ENCODE measurements at places on chromosomes 6 and 20.

- no peak for DNase-seq
Measured at GRCh38 chr6:127341471-127342202, 1.8 kb downstream of the ECHDC1 start.

DNA sequence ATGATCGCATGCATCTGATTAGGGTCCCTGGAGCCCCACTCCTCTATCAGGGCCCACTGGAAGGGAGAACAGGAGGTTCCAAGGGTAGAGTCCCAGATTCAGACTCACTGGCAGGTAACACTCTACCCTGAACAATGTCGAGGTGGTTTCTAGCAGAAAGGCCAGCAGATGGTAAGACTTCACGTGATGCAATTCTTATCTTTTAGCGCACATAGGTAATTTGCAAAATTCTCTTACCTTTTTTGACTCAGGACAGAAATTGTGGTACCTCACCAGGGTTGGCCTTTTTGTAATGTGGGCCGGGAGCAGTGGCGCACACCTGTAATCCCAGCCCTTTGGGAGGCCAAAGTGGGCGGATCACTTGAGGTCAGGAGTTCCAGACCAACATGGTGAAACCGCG, 228.1 kb upstream of the JARID2 start:
- no peak for DNase-seq

DNA sequence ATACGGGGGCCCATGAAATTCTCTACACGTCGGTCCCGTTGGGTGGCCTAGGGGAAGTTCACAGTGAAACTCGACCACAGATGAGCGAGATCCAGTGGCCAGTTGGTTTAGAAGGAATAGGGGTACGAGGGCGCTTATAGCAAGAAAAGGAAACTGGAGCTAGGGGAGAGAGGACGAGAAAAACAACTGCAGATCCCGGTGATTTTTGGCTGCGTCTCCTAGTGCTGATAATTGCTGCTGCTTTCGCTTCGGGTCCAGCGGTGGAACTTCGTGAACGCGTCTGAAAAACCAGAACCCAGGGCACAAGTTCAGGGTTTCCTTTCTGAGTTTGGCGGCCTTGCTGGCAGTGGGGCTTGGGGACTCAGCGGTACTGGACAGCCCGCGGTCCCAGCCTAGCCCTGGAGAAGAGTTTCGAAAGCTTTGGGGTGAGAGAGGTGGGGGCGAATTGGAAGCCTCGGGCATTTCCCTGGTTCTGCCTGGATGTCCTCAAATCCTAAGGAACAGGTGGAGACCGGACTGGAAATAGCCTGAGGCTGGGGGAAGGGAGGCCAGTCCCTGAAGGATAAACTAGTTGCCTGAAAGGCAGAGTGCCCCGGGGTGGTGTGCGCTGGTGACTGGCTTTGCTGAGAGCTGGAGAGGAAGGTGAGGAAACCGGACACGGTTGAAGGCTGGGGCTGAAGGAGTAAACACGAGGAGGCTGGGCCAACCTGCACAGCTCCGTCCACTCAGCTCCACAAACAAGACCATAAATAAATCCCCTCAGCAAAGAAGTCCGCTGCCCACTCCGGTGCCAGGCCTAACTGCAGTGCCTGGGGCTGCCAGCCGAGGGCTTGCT, 793 bp downstream of the GMPR start:
- DNase-seq = no peak

GRCh38 chr20:20414640-20415220, 46.8 kb downstream of the INSM1 start:
- no peak for DNase-seq

- DNase-seq = peak; percentile 54
Measured at GRCh38 chr6:44221291-44221960, 2.0 kb upstream of the SLC29A1 start.

- peak; percentile 71 for DNase-seq
Measured at GRCh38 chr6:136643850-136644596, 93.8 kb upstream of the MAP7 start.

GRCh38 chr6:5443491-5443890, 182.2 kb downstream of the FARS2 start:
- DNase-seq = no peak

GRCh38 chr6:2764610-2765165, 505 bp upstream of the WRNIP1 start:
- peak; percentile 34 for DNase-seq

GRCh38 chr20:35776513-35777101, 4.8 kb downstream of the PHF20 start:
- DNase-seq = no peak

GRCh38 chr20:57526885-57527460, 2.0 kb upstream of the CTCFL start:
- no peak for DNase-seq

DNA sequence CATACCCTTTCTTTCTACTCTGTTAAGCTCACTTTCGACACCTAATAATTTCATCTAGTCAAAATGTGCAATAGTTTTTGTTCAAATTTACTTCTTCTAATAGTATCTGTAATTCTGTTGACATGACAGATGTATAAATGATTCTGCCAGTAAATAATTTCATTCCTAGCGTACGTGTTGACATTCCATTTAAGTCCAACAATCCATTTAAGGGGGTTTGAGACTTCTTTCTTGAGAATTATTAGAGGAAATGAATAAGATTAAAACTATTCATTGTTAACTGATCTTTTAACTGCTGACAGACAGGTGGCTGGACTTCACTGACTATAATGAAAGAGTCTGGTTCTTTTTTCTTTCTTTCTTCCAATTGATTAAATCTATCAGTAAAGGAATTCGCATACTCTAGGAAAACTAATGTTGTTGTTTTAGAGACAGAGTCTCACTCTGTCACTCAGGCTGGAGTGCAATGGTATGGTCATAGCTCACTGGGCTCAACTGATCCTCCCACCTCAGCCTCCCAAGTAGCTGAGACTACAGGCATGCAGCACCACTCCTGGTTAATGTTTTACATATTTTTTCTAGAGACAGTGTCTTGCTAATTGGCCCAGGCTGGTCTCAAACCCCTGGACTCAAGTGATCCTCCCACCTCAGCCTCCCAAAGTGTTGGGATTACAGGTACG, 55.9 kb downstream of the MAP3K5 start:
- DNase-seq = no peak

GRCh38 chr6:83430611-83431544, at the start of gene ME1:
Gene ME1 (minus strand): TSS chr6:83431051. CDS start chr6:83430954, 97 bp downstream.
- peak; percentile 4 for DNase-seq

GRCh38 chr6:55654445-55654844, 75.5 kb upstream of the HMGCLL1 start:
- no peak for DNase-seq

DNA sequence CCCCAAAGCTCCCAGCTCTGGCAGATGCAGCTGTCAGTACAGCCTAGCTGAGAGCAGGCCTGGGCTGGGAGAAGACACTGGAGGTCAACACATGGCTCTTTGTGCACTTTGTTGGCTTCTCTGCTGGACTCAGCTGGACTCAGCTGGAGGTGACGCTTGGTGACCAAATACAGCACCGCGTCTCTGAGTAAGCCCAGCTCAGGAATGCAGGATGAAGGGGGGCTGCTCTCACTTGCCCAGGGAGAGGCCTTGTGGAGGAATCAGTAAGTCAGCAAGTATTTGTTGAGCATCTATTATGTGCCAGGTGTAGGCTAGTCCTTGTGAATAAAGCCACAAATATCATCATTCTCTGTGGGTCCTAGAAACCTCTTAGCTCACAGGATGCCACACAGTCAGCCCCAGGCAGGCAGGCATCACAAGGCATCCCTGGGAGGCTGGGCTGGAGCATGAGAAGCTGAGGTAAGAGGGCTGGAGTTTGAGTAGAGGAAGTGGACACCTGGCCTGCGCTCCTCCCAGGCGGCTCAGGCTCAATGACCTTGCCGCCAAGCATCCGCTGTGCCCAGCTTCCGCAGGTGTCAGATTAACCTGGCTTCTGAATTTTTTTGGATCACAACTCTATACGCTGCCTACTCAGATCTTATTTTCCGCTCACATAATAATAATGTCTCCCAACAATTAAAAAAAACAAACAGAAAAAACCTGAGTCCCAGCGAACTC, 95.4 kb downstream of the TMEM170B start:
- DNase-seq = no peak

- no peak for DNase-seq
Measured at GRCh38 chr6:151757506-151757955, 50.0 kb upstream of the ESR1 start.

DNA sequence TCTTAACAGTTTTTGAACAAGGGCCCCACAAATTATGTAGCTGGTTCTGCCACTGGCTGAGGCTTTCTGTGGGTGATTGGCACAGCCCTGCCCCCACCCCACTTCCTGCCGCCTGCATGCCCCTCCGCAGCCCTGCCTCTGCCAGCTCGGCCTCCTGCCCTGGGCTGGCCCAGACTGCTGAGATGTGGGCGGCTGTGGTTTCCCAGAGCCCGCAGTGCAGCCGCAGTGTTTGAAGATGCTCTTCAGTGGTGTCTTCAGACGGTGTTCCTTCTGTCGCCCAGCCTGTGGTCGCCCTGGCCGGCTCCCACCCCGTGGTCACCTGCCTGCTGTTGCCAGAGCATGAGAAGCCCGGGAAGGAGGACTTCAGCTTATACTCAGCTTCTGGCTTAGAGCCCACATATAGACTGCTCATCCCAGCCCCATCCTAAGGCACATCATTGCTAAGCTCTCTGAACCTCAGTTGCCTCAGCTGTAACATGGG, 154.3 kb downstream of the VEGFA start:
- peak; percentile 10 for DNase-seq

DNA sequence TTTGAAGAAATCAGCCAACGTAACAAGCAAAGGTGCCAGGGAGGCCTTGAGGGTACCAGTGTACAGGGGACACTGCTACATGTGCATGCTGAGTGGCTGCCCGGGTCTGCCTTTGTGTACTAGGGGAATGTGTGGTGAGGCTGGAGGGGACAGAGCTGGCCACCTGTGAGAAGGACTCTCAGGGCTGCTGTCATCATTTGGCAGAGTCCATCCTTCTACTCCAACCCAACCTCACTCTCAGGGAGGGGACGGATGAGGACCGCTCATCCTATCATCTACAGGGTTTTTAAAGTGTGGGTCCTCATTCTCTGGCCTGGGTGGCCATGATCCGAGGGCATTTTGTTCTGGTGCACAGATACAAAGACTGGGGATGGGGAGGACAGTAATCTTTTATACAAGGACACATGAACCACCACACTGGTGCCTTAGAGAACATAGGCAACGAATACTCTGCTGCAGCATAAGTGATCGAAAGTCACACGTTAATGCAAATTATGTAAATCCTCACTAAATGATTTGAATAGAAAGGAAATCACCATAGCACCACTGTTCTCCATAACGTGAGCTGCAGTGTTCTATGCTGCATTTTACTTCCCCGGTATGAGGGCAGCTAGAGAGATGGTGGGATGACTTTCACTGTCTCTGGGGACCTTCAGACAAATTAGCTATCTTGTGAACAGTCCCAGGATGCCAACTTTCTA, 181.4 kb downstream of the GMPR start:
- no peak for DNase-seq

- DNase-seq = no peak
Measured at GRCh38 chr20:24627291-24627690, 157.9 kb downstream of the SYNDIG1 start.

DNA sequence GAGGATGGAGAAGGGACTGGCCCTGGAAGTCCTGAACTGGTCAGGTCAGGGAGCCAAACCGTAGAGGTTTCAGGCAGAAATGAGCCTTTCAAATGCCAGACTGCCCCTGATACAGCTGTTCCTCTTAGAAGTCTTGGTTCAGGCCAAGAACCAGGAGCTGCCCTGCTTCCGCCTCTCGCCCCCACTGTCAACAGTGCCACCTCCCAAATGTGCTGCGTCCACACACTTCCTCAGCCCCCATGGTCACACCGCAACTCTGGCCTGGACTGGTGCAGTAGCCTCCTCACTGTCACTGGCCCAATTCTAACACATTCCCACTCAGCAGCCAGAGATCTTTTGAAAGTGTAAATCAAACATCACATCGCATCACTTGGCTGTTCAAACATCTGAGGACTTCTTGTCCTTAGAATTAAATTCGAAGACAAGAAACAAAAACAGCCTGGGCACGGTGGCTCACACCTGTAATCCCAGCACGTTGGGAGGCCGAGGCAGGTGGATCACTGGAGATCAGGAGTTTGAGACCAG, 69.7 kb downstream of the STK35 start:
- DNase-seq = no peak

- DNase-seq = no peak
Measured at GRCh38 chr6:16683641-16684194, 77.5 kb downstream of the ATXN1 start.

DNA sequence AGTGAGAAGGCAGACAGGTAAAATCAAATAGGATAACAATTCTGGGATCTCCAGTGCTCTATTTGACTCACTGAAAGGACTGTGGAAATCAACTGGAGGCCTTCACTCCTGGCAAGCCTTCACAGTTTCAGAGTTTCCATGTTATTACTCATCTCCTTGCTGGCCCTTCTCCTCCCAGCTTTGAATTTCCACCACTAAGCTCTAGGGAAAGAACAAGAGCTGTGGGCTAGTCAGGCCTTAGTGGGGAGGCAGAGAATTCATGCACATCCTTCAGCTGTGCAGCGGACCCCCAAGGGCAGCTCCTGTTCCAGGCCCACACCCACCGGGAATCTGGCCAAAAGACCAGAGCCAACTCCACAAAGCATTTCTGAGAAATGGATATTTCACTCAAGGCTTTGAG, 26.0 kb downstream of the MYLIP start:
- no peak for DNase-seq

- no peak for DNase-seq
Measured at GRCh38 chr6:154440022-154440421, 70.5 kb downstream of the CNKSR3 start.

DNA sequence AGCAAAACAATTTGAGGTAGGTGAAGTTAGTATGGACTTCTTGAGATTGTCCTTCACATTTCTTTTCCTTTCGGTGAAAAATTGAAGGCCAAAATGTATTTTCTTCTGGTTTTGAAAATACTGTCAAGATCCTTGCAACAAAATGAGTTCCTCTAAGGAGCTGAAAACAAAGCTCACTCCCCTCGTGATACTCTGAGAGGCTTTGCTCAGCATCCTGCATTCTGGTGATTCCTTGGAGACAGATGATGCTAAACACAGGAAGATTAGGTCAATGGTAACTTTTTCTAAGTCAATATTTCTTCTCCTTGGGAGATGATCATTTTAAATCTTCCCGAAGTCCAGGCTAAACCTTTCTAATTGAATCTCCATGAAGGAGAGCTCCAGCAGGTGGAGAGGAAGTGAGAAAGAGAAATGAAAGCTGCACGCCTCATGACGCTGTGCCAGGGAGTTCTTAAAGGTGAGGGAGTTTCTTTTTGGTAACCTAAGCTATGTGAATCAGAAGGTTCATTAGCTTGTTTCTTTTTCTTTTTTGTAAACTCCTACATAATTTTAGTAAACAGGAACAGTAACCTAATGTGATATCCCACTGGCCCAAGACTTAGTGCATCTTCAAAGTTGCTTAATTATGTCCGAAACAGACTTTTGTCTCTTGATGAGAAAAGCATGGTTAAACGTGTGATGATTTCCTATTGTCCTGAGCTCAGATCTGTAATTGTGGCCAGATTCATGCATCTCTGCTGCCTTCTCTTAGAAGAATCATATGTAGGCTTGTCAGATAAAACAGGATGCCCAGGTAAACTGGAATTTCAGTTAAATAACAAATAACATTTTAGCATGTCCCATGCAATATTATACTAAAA, 15.0 kb downstream of the ESR1 start:
- no peak for DNase-seq

All from stimulated activated CD8-positive, alpha-beta memory T cell treated with anti-CD3 and anti-CD28 coated beads, Interleukin-15, amount 100 ng/mL, for 1 hour (primary cell).